Stimulated activated CD4-positive, alpha-beta T cell treated with anti-CD3 and anti-CD28 coated beads, Interleukin-12 subunit alpha, Interleukin-12 subunit beta, amount 100 ng/mL, for 4 hours (primary cell): ENCODE measurements at places on chromosomes 2 and 18.

DNA sequence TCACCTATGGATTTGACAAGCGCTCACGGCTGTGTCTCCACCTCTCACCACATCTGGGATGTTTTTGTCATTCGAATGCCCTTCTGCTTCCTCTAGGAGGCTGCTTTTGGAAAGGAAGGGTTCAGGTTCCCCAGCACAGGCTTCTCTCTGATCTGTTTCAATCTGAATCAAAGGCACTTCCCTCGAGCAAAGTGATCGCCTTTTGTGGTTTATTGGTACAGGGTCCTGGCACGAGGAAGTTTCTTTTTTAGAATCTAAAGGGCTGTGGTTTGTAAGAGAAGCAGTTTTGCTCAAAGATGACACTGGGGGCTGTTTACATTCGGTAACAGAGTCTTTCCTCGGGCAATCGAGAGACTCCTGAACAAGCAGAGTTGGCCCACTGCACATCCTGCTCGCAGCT, 145.0 kb downstream of the DAW1 start:
- no peak for DNase-seq

DNA sequence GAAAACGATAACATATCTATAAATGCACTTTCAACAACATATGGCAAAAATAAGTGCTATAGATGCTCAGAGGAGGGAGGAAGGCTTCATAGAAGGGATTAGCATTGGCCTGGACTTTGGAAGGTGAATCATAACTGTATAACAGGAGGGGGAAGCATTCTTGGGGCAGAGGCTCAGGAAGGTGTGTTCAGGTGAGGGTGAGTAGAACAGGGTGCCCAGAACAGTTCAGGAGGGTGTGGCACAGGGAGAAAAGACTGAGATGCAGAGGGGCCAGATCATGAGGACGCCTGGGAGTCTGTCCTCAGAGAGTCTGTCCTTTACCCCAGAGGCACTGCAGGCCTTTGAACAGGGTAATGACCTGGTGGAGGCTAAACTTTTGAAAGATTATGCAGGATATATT, 29.3 kb upstream of the MEP1B start:
- DNase-seq, result no peak

- DNase-seq, result peak; percentile 72
These were observed 37.3 kb downstream of the PRKRA start for GRCh38 chr2:178413472-178414265.

DNA sequence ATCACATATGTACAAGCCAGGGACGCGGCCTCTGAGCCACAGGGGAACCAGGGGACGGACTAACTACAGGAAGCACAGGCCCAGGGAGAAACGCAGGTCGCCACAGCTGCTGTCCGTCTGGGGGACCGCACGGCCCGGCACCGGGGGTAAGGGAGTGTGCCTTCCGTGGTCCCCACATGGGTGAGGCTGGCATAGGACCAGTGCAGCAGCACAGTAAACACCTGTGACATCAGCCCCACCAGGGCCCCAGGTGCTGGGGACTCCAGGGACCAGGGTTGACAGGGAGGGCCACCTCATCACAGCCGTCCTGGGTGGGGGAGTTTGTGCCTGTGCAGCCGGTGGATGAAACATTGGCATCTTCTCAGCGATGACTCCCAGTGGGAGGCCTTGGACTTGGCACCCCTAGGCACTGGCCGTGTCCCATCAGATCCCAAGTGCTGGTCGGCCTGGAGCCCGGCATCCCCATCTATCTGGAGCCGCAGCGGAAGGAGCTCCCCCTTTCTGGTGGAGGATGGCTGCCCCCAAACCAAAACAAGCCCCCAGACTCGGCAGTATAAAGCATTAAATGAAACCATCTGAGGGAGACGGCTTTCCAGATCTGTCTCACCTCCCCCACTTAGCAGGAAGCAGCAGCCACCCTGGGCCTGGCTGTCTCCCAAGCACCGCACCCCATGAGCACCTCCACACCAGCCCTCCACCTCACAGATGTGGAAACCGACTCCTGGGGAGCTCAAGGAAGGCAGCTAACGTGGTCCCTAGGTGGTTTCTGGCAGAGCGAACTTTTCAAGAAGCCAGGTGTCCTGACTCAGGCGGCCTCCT, 22.5 kb downstream of the AQP12A start:
- no peak for DNase-seq

DNA sequence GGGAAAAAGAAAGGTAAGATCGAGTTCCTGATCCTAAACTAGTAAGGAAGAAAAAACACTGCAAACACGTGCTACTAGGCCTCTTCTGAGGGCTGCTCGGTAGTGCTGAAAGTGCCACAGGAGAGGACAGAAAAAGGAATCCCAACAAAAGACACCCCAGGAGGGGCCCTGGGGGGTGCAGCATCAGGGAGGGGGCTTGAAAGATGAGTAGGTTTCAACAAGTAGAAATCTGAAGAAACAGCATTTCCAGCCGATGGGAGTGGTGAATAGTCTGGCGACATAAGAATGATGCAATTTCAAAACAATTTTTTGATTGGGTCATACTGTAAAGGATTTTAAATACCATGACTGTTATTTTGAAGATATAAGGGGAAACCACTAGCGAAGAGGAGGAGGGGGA, 98.6 kb downstream of the NOL10 start:
- no peak for DNase-seq

DNA sequence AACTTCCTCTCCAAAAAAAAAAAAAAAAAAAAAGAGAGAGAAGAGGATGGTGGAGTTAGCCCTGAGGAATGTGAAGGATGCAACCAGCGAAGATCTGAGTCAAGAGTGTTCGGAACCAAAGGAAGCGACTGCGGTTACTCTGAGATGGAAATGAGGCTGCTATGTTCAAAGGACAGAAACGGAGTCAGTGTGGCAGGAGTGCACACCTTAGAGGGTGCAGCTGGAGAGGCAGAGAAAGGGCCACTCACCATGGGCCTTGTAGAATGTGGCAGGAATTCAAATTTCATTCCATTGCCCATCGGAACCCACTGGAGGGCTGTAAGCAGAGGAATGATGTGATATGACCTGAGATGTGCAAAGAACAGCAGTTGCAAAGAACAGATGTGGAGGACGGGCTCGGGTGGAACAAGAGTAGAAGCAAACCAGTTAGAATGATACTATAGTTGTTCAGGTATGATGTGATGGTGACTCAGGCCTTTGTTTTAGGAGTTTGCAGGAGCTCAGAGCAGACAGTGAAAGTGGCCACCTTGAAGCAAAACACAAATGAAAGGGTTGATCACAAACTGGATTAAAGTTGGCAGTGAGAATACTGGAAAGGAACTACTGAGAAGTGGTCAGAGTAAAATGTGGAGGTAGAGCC, 22.6 kb downstream of the ITGA6 start:
- no peak for DNase-seq

- no peak for DNase-seq
These were observed 90.4 kb downstream of the PLCL1 start for GRCh38 chr2:197894751-197895274.

- DNase-seq, result no peak
These were observed 84.7 kb upstream of the NEDD4L start for GRCh38 chr18:57959278-57959677.
